ENCODE measurements at places on chromosomes 4 and X.

- no peak for DNase-seq
These were observed 154.2 kb downstream of the SNCA start for GRCh38 chr4:89682808-89683207.

GRCh38 chr4:8365353-8365752, 75.2 kb downstream of the ACOX3 start:
- DNase-seq, result no peak

DNA sequence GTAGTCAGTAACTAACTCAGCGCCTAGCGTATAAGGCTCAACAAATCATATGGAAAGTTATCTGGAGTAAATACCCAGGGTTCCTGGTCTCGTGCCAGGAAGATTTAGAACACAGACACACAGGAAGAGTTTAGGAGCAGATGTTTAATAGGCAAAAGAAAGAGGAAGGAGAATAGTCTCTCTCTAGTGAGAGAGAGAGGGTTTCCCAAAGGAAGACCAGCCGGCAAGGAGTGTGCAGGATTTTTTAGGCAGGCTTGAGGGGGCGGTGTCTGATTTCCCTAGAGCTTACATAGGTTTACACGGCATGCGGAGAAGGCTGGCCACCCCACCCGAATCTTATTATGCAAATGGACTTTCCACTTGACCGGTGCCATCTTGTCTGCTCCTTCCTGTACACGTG, 284.0 kb upstream of the FRG1 start:
- DNase-seq, result no peak

GRCh38 chr4:24322511-24322910, 261.8 kb downstream of the DHX15 start:
- DNase-seq, result no peak

DNA sequence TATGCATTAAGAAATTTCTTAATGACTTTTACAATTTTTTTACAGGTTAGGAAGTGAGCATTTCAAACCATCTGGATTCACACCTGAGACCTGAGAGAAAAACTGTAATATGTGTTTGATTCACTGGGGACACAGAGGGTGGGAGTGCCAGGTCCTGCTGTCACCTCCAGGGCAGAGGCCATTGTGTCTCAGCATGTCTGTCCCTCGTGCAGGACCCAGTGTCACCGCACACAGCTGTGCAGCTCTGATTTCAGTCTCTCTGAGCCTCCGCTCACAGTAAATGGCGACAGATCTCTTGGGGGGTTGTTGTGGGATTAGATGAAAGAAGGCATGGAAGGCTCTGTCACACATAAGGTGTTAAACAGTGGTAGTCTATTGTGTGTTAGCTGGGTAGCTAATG, 23.0 kb upstream of the CLDN24 start:
- no peak for DNase-seq

DNA sequence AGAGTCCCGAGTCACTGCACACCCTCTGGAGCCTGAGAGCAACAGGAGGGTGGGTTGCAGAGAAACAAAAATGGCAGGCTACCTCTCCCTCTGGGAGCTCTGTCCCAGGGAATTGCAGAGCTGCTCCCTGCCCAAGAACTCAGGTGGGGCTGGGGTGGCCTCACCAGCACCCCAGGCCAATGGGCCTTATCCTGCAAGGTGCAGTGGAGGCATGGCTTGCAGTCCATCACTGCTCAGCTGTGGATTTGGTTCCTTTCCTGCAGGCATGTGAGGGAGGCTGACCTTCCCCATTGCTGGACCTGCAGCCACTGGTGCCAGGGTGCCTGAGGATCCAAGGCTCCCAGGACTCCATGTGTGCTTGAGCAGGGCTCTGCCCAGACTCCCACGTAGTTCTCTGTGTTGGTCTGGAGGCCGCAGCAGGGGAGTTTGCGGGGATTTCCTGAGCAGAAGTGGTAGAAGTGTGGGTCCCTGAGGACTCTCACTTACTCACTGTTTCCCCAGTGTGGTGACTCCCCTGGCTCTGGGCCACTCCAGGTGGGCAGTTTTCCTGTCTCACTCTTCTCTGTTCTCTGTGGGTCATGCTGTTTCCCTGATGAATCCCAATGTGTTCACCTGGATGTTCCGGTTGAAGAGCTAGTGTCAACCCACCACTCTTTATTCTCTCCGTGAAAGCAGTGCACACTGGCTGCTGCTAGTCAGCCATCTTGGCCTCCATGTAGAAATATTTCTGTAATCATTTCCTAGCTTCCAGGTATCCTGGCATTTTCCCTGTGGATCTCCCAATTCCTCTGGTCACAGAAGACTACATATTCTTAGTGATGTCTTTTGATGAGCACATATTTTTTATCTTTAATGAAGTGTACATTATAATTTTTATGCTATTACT, 82.3 kb downstream of the ARHGAP24 start:
- DNase-seq, result no peak

Measured in activated CD8-positive, alpha-beta memory T cell treated with anti-CD3 and anti-CD28 coated beads for 48 hours (primary cell).